SHP77 (cell line): ENCODE measurements at places on chromosomes 5 and 9.

DNA sequence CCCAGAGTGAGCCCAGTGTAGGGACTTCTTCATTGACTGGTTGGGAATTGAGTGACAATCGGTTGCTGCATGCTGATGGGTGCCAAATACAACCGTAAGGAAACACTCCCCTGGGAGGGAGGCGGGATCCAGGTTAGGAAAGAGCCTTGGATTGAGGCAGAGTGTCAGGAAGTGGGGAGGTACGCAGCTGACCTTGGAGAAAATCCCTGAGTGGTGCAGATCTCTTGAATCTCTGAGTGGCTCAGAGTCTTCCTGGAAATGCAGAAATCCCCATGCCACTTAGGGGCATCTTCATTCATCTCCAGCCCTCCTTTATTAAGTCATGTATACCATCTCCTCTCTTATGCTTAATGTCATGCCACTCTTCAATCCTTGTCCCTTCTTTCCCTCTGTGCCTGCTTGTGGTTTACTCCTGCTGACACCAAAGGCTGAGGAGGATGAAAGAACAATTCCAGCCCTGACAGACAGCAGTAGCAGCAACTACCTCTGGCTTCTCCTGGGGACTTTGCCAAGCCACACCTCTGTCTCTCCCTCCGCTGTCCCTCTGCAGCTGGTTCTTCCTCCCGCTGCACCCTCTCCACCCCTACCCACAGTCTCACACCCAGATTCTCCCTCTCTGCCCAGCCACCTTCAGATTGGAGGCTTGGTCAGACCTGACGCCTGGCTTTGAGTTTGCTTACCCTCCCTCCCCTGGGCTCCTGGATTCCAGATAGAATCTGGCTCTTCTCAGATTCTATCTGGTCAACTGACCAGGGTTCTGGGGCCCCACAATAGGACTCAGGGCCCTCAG lies 14.1 kb upstream of the LCP2 start:
- no peak for DNase-seq

GRCh38 chr5:78644741-78645300 lies 3.8 kb downstream of the LHFPL2 start:
- DNase-seq = no peak

DNA sequence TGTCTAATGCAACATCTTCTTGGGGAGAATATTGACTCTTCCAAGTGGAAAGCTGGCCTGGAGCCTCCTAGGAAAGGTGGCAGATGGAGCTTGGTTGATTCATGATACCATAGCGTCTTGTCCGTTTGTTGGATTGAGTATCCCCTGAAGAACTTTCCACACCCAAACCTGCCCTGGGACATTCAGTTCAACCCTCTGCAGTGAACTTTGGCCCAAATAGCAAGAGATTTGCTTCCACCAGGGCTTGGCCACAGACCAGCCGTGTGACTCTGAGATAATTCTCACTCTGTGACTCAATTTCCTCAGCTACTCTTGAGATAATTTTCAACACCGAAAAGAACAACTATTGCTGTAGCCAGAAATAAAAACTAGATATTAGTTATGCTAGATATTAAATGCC lies 108.0 kb upstream of the RAD23B start:
- DNase-seq = no peak

GRCh38 chr9:75186767-75187380 lies 98.6 kb downstream of the OSTF1 start:
- DNase-seq = no peak

- DNase-seq = no peak
These were observed 261.0 kb downstream of the NSG2 start for GRCh38 chr5:174306345-174307030.

DNA sequence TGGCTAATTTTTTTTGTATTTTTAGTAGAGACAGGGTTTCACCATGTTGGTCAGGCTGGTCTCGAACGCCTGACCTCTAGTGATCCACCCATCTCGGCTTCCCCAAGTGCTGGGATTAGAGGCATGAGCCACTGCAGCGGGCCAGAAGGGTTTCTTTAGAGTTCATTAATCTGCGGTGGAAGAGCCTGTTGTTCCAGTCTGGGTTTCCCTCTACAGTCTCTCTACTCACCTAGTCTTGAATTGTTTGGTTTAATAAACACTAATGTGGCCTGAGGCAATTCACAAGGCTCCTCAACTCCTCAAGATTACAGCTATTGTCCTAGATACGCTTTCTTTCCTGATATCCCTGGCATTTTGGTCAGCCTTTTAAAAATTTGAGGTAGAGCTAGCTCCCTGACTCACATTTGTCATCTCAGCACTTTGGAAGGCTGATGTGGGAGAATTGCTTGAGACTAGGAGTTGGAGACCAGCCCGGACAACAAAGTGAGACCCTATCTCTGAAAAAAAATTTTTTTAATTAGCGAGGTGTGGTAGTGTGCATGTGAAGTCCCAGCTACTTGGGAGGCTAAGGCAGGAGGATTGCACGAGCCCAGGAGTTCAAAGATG lies 4.6 kb upstream of the SAR1B start:
- DNase-seq = no peak

DNA sequence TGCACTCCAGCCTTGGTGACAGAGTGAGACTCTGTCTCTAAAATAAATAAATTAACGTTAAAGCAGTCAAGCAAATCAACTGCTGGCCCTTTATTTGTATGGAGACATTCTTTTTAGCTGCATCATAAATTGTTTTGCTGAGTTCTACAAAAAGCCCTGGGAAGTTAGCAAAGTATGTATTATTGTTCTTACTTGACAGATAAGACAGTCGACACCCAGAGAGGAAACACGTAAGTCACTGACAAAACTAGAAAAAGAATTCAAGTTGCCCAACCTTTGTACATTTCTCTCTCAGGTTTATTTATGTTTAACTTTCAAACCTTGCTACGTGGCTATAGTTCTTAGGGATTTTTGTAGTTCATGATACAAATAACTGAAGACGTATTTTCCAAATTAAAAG lies 40.4 kb upstream of the MACIR start:
- no peak for DNase-seq

GRCh38 chr5:92581249-92581648 lies 999.8 kb downstream of the NR2F1-AS1 start:
- DNase-seq = no peak

GRCh38 chr9:126330536-126330935 lies 3.9 kb downstream of the MVB12B start:
- no peak for DNase-seq

- no peak for DNase-seq
These were observed 8.4 kb upstream of the SLC1A3 start for GRCh38 chr5:36598045-36598444.

DNA sequence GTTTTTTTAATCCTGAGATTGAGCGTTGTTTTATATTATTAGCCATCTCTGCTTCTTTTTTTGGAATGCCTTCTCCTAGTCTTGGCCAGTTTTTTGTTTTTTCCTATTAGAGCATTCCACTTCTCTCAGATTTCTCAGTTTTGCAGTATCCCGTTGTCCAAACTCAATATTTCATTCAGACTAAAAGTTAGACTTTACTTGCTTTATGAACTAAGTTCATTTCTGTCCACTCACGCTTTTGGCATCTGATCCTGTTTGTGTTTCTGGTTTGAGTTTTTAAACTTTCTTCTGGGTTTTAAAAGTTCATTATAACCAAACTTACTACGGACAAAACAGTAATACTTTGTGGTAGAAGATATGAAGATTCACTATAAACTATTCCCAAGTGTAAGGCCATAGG lies 288.3 kb upstream of the MPDZ start:
- no peak for DNase-seq

- no peak for DNase-seq
These were observed 60.1 kb downstream of the AMBP start for GRCh38 chr9:114017741-114018715.

- DNase-seq = no peak
These were observed 21.0 kb upstream of the HEMGN start for GRCh38 chr9:97958812-97959511.
